ENCODE measurements at places on chromosomes 2 and 18. TPM values are rescaled to one million over a fixed set of nuclear protein-coding genes. Genes with fewer than 3 reads are reported as not detected.
A peak's percentile ranks its signal among the peaks of the same experiment; 100 is the strongest.

DNA sequence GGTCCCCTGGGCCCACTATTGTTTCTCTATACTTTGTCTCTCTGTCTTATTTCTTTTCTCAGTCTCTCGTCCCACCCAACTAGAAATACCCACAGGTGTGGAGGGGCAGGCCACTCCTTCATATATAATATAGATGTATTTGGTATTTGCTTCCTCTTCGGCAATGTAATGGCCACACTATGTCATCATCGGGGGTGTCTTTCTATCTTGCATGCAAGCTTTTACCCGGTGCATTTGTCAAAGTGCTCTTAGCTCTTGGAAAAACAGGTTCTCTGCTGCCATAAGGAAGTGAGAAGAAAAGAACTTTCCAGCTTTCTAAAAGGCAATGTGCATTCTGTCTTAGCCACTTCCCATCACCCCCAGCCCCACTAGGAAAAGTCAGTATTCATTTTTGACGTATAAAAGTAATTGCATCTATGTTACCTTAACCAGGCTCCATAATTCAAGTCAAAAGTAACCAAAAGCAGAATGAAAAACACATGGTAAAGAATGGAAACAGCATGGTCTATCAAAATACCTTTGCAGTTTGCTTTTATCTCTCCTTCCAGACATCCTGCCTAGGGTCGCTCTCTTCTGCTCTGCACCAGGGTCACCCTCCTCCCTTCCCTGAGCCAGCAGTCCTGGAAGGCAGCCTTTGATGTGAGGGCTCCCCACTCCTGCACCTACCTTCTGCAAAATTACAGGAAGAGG lies 27.2 kb upstream of the FHL2 start:
- DNase-seq, result no peak

DNA sequence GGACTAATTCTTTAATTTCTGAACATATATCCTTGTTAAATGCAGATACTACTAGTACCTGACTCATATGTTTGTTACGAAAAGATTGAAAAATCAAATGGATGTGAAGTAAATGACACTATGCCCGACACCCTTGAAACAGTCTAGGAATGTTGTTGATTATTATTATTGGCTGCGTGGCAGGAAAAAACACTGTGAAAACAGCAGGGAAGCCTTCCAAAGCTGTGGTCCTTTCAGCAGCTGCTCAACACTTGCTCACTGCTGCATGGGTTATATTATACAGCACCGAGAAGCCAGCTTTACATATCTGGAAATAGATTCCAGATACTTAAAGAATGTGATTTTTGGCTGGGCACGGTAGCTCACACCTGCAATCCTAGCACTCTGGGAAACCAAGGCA lies 26.5 kb downstream of the CRYGD start:
- no peak for DNase-seq

GRCh38 chr2:240717681-240718581 lies 26.3 kb downstream of the AQP12A start:
- DNase-seq, result no peak

DNA sequence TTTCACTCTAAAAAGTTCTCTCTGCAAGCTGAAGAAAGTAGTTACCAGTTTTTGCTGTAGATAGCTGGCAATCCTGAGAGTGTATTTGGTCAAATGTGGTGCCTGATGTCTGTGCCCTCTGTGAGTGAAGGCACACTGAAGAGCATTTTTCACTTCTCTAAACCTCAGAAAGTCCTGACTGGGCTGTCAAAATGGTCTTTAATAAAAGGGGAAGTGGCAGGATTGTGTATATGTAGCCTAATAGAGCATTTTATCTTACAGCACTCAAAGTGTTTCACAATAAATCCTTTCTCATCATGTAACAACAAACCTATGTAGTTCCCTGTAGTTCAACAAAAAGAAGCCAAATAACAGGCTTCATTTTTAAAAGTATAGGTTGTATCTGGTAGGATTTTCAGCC lies 1552.3 kb upstream of the SLC39A10 start:
- DNase-seq, result no peak

The IGFBP2 gene
- polyA plus RNA-seq, result 149 TPM

- no peak for DNase-seq
Measured at GRCh38 chr18:9475643-9476591, 604 bp downstream of the RALBP1 start.

DNA sequence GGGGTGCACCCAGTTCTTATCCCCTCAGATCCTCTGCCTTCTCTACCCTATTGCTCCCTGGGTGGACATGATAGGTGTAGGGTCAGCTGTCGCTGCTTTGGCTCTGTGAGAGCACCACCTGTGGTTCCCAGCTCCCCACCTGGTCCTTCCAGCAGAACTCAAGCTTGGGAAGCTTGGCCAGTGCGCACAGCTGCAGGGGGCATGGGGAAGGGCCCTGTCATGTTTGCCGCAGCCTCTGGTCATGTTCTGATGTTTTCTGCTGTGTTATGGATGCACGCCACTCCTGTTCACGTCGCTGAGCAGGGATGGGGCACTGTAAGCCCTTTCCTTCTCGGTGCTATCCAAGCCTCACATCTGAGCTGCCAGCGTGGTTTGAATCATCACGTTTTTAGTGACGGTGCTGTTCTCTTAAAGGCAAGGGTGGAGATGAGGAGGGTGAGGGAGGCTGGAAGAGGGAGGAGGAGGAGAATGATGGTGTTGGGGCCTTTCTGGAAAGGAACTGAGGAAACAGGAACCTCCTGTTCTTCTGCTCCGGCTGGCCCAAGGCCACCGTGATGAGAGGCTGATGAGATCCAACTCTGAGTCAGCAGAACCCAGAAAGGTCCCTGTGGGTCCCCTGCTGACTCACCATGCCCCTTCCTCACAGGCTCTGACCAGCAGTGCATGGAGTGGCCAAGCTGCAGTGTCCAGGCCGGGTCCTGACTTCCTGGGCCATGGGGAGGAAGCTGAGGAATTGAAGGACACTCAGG lies 78.0 kb downstream of the LIPG start:
- no peak for DNase-seq

- no peak for DNase-seq
Measured at GRCh38 chr2:118834901-118835745, 12.3 kb downstream of the EN1 start.

GRCh38 chr18:75246721-75247610 lies 36.4 kb downstream of the TSHZ1 start:
- DNase-seq, result no peak

GRCh38 chr2:216363221-216363620 lies 9.1 kb downstream of the MARCHF4 start:
- no peak for DNase-seq

The GPR75 gene
- polyA plus RNA-seq, result 1.5 TPM

The C2orf78 gene
- not detected for polyA plus RNA-seq

DNA sequence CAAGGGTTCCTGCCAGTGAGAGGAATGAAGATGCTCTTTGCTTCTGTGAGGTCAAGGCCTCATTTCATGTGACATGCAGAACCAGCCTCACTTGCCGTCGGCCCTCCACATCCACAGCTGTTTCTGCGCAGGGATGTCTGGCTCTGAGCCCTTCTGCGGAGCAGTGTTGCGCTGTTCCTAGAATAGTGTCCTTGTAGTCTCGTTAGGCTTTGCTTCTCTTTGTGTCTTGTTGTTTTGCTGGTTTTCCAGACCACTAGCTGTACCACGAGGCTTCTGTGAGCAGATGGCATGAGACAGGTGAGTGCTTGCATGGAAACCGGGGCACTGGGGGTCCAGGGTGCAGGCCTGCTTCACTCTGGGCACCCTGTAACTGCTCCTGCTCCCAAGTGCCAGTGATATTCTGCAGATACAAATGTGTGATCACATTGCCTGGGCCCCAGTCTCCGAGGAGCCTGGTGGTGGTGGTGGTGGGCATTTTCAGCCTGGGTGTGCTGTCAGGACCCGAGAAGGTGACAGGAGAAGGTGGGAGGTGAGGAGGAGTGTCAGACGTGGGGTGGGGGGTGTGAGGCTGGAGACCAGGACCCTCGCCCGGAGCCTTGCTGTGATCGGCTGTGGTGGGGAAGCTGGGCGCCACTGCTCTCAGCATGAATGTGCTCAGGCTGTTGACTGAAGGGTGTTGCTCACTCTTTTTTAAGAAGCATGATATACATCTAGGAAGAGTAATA lies 34.3 kb downstream of the LDLRAD4 start:
- DNase-seq, result no peak

GRCh38 chr2:212176151-212176550 lies 362.5 kb downstream of the ERBB4 start:
- no peak for DNase-seq

The STK39 gene
- polyA plus RNA-seq, result 17.1 TPM

DNA sequence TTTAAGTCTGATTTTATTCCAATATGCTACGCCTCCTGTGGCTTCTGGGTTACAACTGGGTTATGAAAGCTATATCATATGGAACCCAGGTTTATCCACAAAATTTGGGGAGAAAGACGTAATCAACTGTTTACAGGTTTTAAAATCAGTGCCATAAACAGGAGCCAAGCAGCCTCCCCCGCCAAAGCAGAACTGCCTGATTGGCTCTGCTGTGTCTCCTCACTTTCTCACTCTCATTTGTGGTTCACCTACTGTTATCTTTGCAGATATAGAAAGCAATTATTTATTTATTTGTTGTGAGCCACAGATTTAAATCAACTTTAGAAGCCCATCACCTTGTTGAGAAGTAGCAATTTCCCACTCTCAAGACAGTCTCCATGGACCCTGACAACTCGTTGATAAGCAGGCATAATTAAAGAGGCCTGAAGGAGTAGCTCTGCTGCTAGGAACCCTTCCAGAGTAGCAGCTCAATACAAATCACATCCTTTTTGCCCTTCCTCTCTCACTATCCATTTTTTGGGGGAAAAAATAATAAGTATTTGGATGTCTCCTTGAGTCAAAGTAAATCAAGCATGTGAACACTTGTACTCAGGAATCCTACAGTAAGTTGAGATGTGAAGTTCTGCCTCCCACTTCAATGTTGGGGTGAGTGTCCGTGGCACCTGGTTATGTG lies 191.0 kb upstream of the CCDC150 start:
- DNase-seq, result no peak

The RAB6C gene
- polyA plus RNA-seq, result 0.24 TPM

The PSMA8 gene
- not detected for polyA plus RNA-seq

The FOXI3 gene
- 0.05 TPM for polyA plus RNA-seq

The ARHGEF4 gene
- polyA plus RNA-seq, result 11.3 TPM

DNA sequence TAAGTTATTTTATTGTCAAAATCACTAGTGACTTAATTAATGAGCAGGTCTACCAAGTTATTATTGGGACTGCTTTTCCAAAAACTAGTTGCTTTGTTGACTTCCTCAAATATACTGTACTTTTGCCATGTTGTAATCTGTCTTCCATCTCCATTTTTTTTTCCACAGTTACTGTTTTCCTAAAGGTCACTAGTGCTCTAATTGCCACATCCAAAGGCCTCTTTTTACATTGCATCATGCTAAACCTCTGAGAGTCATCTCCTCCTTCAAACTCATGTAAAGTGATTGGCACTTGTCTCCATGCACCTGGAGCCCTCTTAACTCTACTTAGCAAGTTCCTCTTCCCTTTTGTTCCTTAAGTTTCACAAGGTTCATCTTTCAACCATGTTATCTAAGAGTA lies 11.8 kb downstream of the PMAIP1 start:
- no peak for DNase-seq

DNA sequence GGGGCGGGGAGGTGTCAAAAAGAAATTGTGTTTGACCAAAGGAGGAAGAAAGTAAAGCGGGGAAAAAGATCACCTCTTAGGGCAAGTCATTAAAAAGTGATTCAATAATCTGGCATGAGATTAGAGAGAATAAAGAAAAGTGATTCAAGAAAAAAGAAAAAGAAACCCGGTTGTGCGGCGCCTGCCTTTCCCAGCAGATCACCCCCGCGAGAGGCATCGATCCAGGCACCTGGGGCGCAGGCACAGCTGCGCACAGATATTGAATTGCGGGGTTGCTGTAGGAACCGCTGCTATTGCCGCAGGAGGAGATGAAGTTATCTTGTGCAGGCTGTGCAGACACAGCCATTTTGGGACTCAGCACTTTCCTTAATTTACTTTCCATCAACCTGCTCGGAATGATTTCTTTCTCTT lies 71.2 kb downstream of the PLB1 start:
- DNase-seq, result peak; percentile 14

DNA sequence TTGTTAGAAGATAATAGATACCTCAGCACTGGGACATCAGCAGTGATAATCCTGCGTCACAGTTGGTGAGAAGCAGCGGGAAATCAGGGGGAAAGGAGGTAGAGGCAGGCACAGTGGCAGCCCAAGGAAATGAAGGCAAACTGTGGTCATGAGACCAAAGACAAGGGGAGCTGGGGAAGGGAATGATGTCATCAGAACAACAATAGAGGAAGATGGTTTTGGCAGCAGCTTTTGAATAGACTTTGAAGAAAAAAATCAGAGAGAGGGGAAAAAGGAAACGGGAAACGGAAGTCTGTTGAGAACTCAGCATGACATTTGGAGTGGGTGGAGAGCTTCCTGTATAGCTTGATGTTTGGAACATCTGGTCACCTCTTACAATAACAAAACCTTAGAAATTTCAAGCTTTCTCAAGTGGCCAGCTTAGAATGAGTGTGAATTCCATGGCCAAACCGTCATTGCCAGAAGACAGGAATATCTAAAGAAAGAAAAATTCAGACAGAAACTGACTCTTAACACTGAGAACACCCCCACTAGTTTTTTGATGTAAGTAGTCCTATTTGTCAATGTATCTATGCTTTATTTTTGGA lies 18.4 kb upstream of the YES1 start:
- DNase-seq, result no peak

DNA sequence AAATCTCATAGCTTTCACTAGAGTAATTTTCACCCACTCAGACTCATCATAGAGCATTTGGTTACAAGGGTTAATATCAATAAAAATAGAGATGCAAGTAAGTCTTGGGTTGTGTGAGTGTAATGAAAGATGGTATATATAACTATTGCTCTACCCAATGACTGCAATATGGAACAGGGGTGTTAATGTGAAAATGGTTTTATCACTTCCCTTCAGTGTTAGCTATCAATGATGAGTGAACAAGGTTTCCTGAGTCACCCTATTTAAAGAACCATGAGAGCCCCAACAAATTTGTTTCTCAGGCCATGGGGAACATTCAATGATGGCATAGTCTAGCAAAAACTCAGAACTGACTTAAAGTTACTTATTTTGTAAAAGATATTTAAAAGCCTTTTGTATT lies 1133.6 kb upstream of the ZEB2 start:
- no peak for DNase-seq

GRCh38 chr2:236809716-236810115 lies 240.1 kb downstream of the ACKR3 start:
- DNase-seq, result no peak

The SKOR2 gene
- polyA plus RNA-seq, result not detected

The ASB18 gene
- 8.3 TPM for polyA plus RNA-seq

DNA sequence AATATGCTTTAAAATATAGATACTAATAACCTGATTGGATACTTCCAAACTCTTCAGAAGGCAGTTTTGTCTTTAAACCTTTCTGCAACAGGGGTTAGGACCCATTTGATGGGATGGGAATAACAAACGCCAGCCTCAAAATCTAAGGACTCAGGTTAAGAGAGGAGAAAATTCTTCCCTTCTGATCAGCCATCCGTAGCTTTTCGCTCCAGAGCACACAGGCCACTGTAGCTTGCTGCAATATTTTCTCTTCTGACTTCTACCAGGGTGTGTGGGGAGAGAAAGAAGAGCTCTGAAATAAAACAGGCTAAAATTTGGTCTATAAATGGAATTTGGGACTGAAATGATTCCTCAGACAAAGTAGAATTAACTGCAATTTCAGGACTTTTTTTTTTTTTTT lies 95.1 kb downstream of the ALPK2 start:
- no peak for DNase-seq

- no peak for DNase-seq
Measured at GRCh38 chr18:69636529-69637301, 236.0 kb downstream of the DOK6 start.

- no peak for DNase-seq
Measured at GRCh38 chr2:168064011-168064998, 183.1 kb downstream of the STK39 start.

Data from forelimb muscle (tissue), 1 donor.